ENCODE measurements at places on chromosomes 5 and 9. TPM values are rescaled to one million over a fixed set of nuclear protein-coding genes. Genes with fewer than 3 reads are reported as not detected.

DNA sequence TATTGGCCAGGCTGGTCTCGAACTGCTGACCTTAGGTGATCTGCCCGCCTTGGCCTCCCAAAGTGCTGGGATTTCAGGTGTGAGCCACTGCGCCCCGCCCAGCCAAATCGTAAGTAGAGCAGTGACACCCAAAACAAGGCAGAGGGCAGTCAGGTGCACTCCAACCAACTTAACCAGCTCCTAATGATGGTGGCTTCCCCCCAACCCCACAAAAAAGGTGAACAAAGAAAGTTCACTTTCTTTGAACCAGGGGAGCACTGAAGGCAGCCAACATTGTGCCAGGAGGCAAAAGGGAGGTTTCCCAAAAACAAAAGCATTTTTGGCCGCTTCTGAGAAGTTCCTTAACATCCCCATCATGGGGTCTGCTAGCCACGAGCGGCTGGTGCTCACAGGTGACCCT is 9.6 kb downstream of the GMCL2 start:
- H3K4me3 ChIP-seq = no peak overlapping the region
- no peaks in the 10 kb centered on the region for H3K36me3 ChIP-seq
- H3K27ac ChIP-seq = no peak overlapping the region

- no peaks in the 10 kb centered on the region for H3K4me1 ChIP-seq
- no peaks in the 10 kb centered on the region for H3K27me3 ChIP-seq
- no peaks in the 10 kb centered on the region for H3K36me3 ChIP-seq
- DNase-seq = no peak
- H3K27ac ChIP-seq = no peak overlapping the region
Measured at GRCh38 chr9:13209498-13209897, 70.0 kb downstream of the MPDZ start.

GRCh38 chr9:108722396-108722795 is 133.4 kb downstream of the ACTL7B start:
- H3K4me3 ChIP-seq = no peak overlapping the region
- no peaks in the 10 kb centered on the region for H3K36me3 ChIP-seq
- no peaks in the 10 kb centered on the region for H3K4me1 ChIP-seq
- H3K27ac ChIP-seq = no peak overlapping the region
- DNase-seq = no peak

The ZFP37 gene
- 0.80 TPM for total RNA-seq

GRCh38 chr5:1865948-1866347 is 16.8 kb downstream of the IRX4 start:
- DNase-seq = no peak
- H3K27me3 ChIP-seq = peaks cover 49% of the 10 kb centered on the region
- H3K36me3 ChIP-seq = no peaks in the 10 kb centered on the region
- H3K4me1 ChIP-seq = peaks cover 5% of the 10 kb centered on the region

The F2RL2 gene
- total RNA-seq = not detected

- H3K27me3 ChIP-seq = no peaks in the 10 kb centered on the region
- H3K27ac ChIP-seq = no peak overlapping the region
- no peak overlapping the region for H3K4me3 ChIP-seq
- peaks cover 17% of the 10 kb centered on the region for H3K36me3 ChIP-seq
Measured at GRCh38 chr5:41831155-41831554, 39.1 kb downstream of the OXCT1 start.

DNA sequence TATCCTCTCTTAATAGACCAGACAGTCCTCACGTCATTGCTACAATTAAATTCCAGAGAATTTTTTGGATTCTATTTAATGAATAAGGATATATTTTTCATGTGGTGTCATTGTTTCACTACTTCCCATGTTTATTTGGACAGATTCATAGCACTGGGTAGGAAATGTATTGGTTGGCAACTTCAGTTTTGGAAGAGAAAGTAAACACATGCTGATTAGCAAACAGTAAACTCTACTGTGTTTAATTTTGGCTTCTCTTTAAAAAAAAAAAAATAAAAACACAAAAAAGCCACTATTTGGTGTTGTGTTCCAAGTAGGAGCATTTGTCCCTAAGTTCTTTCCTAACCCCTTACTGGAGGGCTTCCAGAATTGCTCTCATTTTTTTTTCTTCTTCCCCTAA is 77.3 kb downstream of the NFIB start:
- no peaks in the 10 kb centered on the region for H3K27me3 ChIP-seq
- H3K27ac ChIP-seq = no peak overlapping the region
- no peaks in the 10 kb centered on the region for H3K4me1 ChIP-seq

DNA sequence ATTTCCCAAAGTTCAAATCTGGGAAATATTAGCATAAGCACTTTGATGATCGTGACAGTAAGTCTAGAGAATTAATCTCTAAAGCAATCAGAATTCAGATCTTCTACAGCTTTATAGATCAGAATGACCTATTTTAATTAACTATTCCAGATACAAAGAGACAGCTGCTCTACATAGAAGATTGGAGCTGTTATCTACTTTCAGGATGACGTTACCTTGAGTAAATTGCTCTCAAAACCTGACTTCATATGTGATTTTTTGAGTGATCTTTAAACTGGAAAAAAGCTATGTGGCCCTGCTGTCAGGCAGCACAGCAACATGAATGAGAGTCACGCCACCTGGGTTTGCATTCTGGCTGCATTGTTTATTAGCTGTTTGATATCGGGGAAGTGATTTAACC is 259.9 kb upstream of the CDH6 start:
- DNase-seq = no peak
- H3K27ac ChIP-seq = no peak overlapping the region
- no peaks in the 10 kb centered on the region for H3K36me3 ChIP-seq
- no peaks in the 10 kb centered on the region for H3K4me1 ChIP-seq
- no peaks in the 10 kb centered on the region for H3K27me3 ChIP-seq

DNA sequence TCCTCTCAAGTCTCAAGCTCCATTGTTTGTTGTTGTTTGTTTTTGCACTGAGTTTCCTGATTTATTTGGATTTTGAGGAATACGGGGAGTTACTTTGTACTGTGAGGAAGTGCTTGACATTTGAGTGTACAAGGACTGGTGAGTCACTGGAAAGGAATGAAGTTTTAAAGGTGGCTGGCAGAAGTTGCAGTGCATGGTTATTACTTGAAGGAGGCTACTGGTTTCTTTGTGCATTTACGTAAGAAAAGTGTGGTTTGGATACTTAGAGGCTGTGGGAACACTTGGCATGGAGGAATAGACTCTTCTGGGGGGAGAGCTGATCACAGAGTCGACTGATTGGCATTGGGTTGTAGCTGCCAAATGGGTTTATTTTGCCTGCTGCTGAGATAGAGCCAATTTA is 919.0 kb downstream of the TAF11L14 start:
- no peak overlapping the region for H3K27ac ChIP-seq
- H3K4me3 ChIP-seq = no peak overlapping the region
- H3K27me3 ChIP-seq = no peaks in the 10 kb centered on the region
- H3K36me3 ChIP-seq = no peaks in the 10 kb centered on the region
- no peaks in the 10 kb centered on the region for H3K4me1 ChIP-seq

- H3K27ac ChIP-seq = peak overlapping the region; percentile 67
- peak; percentile 90 for DNase-seq
- H3K36me3 ChIP-seq = no peaks in the 10 kb centered on the region
Measured at GRCh38 chr9:93594041-93594756, 17.8 kb downstream of the PHF2 start.

The CDC14B gene
- total RNA-seq = 21.5 TPM

- H3K36me3 ChIP-seq = no peaks in the 10 kb centered on the region
- peaks cover 18% of the 10 kb centered on the region for H3K4me1 ChIP-seq
- H3K27me3 ChIP-seq = peaks cover 48% of the 10 kb centered on the region
Measured at GRCh38 chr9:96020792-96021550, 145.5 kb downstream of the ERCC6L2 start.

GRCh38 chr9:116202219-116202912 is 48.8 kb downstream of the PAPPA start:
- no peaks in the 10 kb centered on the region for H3K36me3 ChIP-seq
- H3K27ac ChIP-seq = no peak overlapping the region

- peak; percentile 20 for DNase-seq
- no peaks in the 10 kb centered on the region for H3K27me3 ChIP-seq
- H3K4me1 ChIP-seq = no peaks in the 10 kb centered on the region
- no peak overlapping the region for H3K4me3 ChIP-seq
Measured at GRCh38 chr5:103224118-103224893, 34.3 kb upstream of the MACIR start.

DNA sequence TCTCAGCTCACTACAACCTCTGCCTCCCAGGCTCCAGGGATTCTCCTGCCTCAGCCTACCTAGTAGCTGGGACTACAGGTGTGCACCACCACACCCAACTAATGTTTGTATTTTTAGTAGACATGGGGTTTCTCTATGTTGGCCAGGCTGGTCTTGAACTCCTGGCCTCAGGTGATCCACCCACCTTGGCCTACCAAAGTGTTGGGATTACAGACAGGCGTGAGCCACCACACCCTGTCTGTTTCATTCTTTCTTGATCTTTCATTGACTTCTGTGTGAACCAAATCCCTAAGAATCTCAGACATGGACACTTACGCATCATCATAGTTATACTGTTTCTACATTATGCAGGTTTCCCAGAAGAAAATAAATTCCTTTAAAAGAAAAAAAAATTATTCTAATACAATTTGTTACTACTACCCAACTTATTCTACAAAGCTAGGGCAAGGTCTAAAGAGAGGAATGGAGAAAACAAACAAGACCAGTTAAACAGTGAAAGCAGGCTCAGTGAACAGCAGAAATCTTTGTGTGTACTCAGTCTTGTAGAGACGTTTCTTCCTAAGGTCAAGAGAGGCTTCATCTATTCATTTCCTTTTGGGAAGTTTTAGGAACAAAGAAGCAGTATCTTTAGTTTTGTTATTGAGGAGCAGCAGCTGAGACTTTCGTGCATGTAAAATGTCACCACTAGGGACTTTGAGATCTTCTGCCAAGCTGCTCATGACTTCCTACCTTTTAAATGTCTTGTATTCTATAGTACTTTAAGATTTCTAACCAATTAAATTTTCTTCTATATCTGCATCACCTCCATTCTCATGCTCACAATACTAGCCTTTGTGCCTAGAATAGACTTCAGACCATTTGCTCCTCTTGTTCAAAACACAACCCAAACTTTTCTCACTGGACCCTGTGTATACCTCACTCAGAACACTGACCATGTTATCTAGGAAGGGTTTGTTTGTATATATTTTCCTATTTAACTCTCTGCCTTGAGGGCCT is 5.6 kb upstream of the HMGCR start:
- no peak overlapping the region for H3K4me3 ChIP-seq
- H3K36me3 ChIP-seq = no peaks in the 10 kb centered on the region
- no peaks in the 10 kb centered on the region for H3K27me3 ChIP-seq
- DNase-seq = no peak

GRCh38 chr9:120890320-120891244 is 13.6 kb upstream of the PHF19 start:
- peak overlapping the region; percentile 15 for H3K27ac ChIP-seq
- H3K27me3 ChIP-seq = no peaks in the 10 kb centered on the region
- peaks cover 36% of the 10 kb centered on the region for H3K4me1 ChIP-seq
- H3K4me3 ChIP-seq = no peak overlapping the region
- H3K36me3 ChIP-seq = no peaks in the 10 kb centered on the region
- no peak for DNase-seq

The PRDM9 gene
- total RNA-seq = not detected

GRCh38 chr5:639253-639530 is 27.1 kb downstream of the CEP72 start:
- H3K36me3 ChIP-seq = no peaks in the 10 kb centered on the region
- no peak overlapping the region for H3K4me3 ChIP-seq
- no peak for DNase-seq
- no peak overlapping the region for H3K27ac ChIP-seq

The FRMD3 gene
- 37.0 TPM for total RNA-seq

The NKD2 gene
- total RNA-seq = 0.41 TPM

The SPATA31C1 gene
- total RNA-seq = not detected

The NUTM2G gene
- total RNA-seq = not detected

GRCh38 chr5:2170761-2171160 is 288.0 kb upstream of the IRX4 start:
- H3K27ac ChIP-seq = no peak overlapping the region
- no peaks in the 10 kb centered on the region for H3K36me3 ChIP-seq
- H3K4me1 ChIP-seq = no peaks in the 10 kb centered on the region
- no peak for DNase-seq
- no peak overlapping the region for H3K4me3 ChIP-seq

DNA sequence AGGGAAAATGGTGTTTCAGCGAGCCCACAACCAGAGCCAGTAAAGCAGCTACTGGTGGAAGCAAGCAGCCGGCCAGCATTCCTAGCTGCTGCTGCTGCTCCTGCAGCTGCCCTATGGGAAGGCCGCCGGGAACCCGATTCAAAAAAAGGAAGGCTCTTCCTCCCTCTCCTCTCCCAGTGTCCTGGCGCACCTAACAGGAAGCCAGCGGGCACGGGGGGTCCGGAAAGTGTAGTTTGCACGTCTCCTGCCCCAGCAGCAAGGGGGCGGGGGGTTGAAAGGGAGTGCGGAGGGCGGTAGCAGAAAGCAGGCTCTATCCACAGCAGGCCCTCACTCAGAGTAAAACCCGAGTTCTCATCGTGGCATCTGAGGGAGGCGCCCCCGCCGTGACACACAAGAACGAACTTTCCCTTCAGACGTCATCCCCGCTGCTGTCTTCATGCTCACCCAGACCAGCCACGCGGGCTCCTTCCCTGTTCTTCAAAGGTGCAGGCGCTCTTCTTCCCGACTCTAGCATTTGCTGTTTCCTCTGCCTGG is 16.5 kb downstream of the GRXCR2 start:
- H3K36me3 ChIP-seq = no peaks in the 10 kb centered on the region
- H3K27ac ChIP-seq = peak overlapping the region; percentile 83
- peak; percentile 26 for DNase-seq
- H3K4me1 ChIP-seq = peaks cover 31% of the 10 kb centered on the region
- H3K4me3 ChIP-seq = peak overlapping the region; percentile 39
